ENCODE measurements at places on chromosomes 6 and 20.

GRCh38 chr20:53425941-53426340, 167.7 kb downstream of the ZNF217 start:
- DNase-seq, result no peak

DNA sequence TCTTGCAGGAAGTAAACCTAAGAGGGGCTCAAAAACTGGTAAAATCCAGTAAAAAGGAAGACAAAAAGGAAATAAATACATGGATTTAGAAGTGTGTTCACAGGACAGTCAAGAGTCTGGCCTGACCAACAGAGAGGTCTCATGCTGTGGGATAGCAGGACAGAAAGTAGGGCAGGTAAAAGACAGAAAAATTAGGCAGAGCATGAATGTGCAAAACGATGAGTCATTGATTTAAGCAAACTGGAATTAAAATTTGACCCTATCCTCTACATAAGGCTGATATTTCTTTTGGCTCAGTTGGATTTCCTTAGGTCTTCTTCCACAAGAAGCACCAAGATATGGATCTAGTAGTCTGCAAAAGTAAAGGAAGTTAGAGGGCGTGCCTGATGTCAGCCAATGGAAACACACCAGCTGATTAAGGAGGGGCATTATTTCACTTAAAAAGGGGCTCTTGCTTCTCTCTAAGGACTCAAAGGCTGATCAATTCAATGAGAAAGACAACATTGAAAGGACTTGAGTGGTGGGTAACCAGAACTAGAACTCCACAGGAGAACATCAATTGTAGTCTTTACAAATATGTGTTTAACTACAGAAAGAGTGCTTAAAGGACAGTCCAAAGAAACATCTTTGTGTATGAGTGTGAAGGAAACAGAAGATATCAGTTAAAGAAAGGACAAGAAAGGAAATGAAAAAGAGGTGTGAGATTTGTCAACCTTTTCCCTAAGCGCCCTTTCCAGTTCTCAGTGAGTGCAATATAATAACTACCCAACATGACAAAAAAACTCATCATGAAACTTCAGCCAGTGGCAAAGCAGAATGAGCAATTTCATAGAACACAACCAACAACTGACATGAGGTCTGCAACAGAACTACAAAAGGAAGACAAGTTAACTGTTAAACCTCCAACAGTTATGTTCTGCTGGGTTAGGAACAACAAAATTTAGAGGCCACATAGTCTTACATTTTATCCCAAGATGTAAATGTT, 19.4 kb upstream of the MYB start:
- no peak for DNase-seq

GRCh38 chr20:59325142-59325523, 24.7 kb downstream of the EDN3 start:
- no peak for DNase-seq

DNA sequence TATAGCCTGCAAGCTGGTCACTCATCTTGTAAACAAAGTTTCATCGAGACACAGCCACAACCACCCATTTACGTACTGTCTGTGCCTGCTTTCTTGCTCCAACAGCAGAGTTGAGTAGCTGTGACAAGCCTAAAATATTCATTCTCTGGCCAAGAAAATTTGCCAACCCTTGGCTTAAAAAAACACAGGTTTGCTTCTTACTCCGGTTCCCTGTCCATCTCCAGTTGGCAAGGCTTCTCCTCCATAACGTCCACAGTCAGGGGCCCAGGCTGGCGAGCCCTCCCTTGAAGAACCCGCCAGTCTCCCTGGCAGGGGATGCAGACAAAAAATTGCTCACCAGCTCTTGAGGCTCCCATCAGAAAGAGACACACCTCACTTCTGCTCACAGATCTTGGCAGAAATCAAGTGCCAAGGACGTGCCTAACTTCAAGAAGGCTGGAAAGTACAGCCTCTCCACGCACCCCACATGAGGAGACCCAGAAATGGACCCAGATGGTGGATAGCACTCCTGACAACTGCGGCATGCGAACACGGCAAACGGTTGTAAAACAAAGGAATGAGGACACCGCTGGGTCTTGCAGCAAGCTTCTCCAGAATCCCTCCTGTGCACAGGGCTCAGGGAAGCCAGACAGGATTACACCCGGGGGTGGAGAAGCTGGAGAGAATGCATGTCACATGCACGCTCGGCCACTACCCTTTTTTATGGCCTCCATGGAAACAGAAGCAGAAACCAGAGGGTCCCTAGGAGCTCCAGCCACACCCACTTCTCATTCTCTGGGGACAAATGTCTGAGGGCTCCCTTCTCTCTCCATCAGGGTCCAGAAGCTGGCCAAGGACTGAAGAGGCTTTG, 59.8 kb upstream of the SIRPA start:
- DNase-seq, result no peak

DNA sequence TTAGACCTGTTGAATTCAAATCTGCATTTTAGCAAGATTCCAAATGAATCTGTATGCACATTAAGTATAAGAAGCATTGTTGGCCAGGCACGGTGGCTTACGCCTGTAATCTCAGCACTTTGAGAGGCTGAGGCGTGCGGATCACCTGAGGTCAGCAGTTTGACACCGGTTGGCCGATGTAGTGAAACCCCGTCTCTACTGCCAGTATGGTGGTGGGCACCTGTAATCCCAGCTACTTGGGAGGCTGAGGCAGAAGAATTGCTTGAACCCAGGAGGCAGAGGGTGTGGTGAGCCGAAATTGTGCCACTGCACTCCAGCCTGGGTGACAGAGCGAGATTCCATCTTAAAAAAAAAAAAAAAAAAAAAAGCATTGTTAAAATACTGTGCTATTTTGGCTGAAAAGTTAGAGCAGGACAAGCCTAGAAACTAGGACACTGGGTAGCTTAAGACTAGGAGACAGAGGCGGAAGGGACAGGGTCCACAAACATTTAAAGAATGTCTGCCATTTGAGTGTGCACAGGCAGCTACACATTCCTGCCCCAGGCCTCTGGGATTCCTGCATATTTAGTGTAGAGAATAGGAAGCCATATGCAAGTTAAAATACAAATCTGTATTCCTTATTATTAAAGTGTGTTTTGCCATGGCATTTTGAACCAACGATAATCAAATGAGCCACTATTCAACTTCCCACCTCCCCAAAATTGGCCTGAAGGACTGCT, 45.1 kb upstream of the EEF1A1 start:
- DNase-seq, result no peak

DNA sequence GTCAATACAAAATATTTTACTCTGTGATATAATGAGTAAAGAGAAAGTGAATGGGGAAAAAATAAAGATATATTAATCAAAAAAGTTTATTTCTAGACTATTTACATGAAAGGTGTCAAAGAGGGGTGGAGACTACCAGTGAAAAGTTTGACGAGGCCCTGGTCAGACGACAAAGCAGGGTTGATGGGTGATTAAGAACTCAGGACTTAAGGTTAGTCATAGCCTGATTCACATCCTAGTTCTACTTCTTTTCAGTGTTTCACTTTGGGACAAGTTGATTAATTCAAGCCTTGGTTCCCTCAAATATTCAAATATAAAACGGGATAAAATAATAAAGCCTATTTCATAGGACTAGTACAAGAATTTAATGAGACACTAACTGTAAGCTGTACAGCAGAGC, 178.2 kb upstream of the HS3ST5 start:
- no peak for DNase-seq

- DNase-seq, result no peak
These were observed 29.9 kb downstream of the MRS2 start for GRCh38 chr6:24432611-24433010.

GRCh38 chr6:100780648-100781047, 100.5 kb downstream of the ASCC3 start:
- DNase-seq, result no peak

- no peak for DNase-seq
These were observed 177.7 kb downstream of the KLHL32 start for GRCh38 chr6:97102145-97102790.

DNA sequence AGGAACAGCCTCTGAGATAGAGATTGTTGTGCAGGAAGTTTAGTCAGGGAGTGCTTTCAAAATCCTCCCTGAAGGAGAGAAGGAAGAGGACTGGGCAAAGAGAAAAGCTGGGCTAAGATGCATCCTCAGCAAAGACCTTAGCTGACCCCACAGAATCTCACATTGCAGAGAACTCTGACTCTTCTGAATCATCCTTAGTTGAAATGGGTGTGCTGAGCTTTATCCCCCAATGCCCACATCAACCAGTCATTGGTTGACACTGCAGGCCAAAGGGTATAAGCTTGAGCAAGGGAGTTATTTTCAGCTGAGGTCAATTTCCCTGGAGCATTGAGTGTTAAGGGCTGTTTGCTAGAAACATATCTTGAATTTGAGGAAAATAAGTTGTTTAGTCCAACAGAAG, 732.2 kb downstream of the CBLN4 start:
- DNase-seq, result no peak

Data from brain pericyte (primary cell).